ENCODE measurements at places on chromosomes 12 and 14.
A peak's percentile ranks its signal among the peaks of the same experiment; 100 is the strongest.

GRCh38 chr14:99632410-99633035 lies 12.4 kb upstream of the HHIPL1 start:
- no peak for DNase-seq

- DNase-seq = no peak
Measured at GRCh38 chr12:120249875-120250795, 15.4 kb downstream of the PXN start.

DNA sequence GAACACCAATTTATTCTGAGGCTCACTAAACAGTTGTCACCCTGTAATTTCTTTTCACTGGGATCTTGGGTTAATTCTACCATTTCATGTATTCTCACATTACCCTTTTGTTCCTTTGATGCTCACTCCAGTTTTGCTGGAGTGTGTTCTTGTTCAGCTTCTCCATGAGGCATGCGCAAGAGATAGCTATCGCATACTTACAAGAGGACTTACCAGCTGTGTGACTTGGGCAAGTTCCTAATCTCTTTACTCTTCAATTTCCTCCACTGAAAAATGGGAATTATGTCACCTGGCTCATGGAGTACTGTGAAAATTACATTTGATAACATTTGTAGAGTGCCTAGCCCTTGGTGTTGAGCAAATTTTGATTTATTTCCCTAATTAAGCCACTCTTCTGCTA lies 56.5 kb upstream of the JDP2 start:
- no peak for DNase-seq

GRCh38 chr14:67487937-67488893 lies at the start of gene TMEM229B:
TMEM229B (minus strand) TSS chr14:67488721; CDS start chr14:67473923, 14,798 bp downstream.
- peak; percentile 48 for DNase-seq

DNA sequence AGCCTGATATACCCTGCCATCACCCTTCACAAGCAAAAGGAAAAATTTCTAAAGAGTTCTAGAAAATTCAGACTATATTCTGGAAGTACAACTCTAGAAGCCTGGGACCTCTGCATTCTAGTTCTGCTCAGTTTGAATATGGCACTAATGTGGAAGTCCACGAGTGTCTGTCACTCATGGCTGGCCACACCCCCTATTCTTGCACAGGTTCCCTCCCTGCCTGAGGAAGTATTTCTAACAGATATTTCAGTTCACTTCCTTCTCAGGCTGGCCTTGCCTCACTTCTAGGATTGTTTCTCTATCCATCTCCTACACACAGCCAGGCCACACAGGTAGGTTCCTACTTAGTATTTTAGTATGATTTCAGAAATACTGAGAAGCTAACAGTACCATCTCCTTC lies 67.4 kb downstream of the PHLDA1 start:
- no peak for DNase-seq

GRCh38 chr12:47303995-47304560 lies 224.3 kb upstream of the AMIGO2 start:
- no peak for DNase-seq

- no peak for DNase-seq
Measured at GRCh38 chr12:11897923-11898322, 172.8 kb upstream of the BCL2L14 start.

DNA sequence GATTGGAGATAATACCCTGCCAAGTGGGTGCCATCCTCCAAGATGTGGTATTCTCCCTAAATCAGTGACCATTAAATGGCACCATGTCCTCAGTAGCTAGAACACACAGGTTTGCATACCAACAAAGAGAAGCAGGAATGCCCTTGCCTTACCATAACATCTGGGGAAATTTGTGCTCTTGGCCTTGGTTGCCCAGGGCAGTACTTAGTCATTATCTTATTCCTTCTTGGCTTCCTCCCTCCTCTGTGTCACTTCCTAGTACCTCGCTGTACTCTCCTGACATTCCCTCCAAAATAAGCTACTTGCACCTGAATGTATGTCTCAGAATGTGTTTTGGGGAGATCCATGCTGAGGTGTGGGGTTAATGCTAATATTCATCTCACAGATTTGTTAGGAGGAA lies 43.4 kb downstream of the GPR65 start:
- no peak for DNase-seq

GRCh38 chr14:91114079-91115065 lies 499 bp downstream of the DGLUCY start:
- DNase-seq = peak; percentile 25

DNA sequence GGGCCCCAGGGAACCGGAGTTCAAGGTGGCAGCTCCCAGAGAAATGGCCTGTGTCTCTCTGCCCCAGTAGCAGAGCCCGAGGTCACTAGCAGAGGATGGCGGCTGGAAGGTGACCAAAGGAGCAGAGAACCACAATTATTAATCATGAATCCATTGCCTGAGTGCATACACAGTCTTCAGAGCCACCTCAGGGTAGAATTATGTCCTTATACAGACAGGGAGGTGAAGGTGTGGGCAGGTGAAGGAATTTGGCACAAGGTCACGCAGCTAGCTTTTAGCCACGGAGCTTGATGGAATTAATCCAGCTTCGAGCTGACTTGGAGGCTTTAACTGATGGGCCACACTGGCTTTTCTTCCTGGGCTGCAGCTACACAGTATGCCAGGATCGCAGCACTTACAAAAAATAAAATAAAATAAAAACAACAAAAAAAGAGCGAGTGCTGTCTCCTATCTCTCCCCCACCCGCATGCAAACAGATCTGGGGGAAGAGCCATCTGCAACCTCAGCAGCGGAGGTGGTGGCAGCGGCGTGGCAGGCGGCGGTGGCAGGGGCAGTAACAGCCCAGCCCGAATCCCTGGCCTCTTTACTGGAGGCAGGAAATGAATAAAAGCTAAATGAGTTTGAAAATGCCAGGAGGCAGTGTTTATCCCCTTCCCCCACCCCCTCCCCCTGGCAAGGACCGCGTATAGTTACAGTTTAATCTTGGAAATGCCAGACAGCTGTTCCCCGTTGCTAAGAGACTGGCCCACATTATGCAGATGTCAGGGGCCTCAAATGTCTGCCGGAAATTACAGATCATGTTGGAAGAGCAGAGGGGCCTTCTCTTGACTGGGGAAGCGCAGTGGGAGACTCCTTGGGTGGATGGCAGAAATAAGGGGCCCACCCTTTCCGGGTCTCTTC lies 93.5 kb downstream of the LRRC74A start:
- DNase-seq = no peak

Data from stimulated activated CD8-positive, alpha-beta memory T cell treated with anti-CD3 and anti-CD28 coated beads, Interleukin-4, amount 100 ng/mL, for 1 hour (primary cell).